ENCODE measurements at places on chromosomes 16 and 17. TPM values are rescaled to one million over a fixed set of nuclear protein-coding genes. Genes with fewer than 3 reads are reported as not detected.

TEX19 gene
- not detected for total RNA-seq

DNA sequence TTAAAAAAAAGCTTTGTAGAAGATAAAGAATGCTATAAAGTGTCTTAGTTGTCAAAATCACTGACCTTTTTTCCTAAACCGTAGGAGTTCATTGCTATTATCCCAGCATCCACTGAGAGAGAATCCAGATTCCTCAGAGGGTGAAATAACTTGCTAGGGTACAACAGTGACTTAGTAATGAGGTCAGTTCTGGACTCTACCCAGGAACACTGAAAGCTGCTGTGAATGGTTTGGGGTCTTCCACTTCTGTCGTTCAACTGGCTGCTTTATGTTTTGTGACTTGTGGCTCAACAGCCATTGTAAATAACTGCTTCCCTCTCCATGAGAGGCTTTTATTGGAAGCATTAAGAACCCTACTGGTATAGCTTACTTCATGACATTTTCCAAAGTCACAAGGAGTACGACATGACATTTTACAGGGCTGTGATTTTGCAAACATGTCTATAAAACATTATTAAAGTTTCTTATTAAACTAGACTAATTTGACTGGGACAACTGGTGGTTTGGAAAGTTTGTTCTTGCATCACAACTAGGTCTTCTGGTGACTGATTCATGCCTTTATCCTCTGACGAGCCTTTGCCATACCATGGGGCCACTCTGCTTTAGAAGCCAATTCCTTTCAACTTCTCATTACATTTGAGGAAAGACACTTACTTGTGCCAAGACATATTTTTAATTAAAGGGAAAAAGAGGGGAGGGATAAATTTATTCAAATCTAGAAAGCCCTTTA lies 92.2 kb upstream of the CDH11 start:
- H3K4me1 ChIP-seq, result no peaks in the 10 kb centered on the region
- H3K27ac ChIP-seq, result no peak overlapping the region
- H3K4me3 ChIP-seq, result no peak overlapping the region
- no peaks in the 10 kb centered on the region for H3K36me3 ChIP-seq
- DNase-seq, result no peak

GRCh38 chr16:27195076-27195741 lies 8.1 kb upstream of the KDM8 start:
- H3K27me3 ChIP-seq, result no peaks in the 10 kb centered on the region
- peaks cover 40% of the 10 kb centered on the region for H3K4me1 ChIP-seq
- H3K27ac ChIP-seq, result peak overlapping the region; percentile 73
- no peak for DNase-seq
- no peaks in the 10 kb centered on the region for H3K36me3 ChIP-seq

DNA sequence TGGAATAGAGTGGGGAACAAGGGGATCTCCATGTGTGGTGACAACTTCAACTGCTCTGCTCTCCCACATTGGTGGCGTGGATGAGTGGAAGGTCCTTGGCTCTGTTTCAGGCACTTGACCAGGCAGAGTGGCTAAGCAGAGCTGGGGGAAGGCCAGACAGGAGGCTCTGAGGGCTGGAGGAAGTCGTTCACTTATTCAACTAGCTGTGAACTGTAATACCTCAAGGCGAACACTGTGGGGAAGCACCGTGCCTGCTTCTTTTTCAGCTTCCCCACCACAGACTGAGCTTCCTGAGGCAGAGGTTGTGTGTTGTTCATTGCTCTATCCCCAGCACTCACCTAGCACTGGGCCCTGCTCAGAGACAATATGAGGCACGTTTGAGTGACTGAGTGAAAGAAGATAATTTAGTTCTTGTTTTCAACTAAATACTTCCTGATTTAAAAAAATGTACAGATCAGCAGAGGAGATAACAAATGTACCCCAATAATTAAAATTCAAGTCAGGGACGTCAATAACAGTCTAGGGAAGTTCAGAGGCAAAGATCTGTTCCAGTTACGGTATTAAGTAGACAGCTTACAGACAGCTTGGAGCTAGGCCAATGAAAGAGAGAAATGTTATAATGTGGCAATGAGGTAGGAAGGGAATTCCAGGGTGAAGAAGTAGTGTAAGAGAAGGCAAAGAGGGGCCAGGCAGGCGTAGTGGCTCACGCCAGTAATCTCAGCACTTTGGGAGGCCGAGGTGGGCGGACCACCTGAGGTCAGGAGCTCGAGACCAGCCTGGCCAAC lies 34.7 kb downstream of the MYO18A start:
- no peaks in the 10 kb centered on the region for H3K36me3 ChIP-seq
- no peaks in the 10 kb centered on the region for H3K27me3 ChIP-seq
- H3K4me1 ChIP-seq, result peaks cover 29% of the 10 kb centered on the region
- peak overlapping the region; percentile 18 for H3K4me3 ChIP-seq
- peak overlapping the region; percentile 50 for H3K27ac ChIP-seq
- peak; percentile 72 for DNase-seq

GRCh38 chr16:65909310-65910050 lies 457.0 kb upstream of the CDH5 start:
- H3K27ac ChIP-seq, result no peak overlapping the region
- no peak overlapping the region for H3K4me3 ChIP-seq
- H3K36me3 ChIP-seq, result no peaks in the 10 kb centered on the region
- H3K4me1 ChIP-seq, result no peaks in the 10 kb centered on the region

HS3ST3A1 gene
- total RNA-seq, result not detected

DNA sequence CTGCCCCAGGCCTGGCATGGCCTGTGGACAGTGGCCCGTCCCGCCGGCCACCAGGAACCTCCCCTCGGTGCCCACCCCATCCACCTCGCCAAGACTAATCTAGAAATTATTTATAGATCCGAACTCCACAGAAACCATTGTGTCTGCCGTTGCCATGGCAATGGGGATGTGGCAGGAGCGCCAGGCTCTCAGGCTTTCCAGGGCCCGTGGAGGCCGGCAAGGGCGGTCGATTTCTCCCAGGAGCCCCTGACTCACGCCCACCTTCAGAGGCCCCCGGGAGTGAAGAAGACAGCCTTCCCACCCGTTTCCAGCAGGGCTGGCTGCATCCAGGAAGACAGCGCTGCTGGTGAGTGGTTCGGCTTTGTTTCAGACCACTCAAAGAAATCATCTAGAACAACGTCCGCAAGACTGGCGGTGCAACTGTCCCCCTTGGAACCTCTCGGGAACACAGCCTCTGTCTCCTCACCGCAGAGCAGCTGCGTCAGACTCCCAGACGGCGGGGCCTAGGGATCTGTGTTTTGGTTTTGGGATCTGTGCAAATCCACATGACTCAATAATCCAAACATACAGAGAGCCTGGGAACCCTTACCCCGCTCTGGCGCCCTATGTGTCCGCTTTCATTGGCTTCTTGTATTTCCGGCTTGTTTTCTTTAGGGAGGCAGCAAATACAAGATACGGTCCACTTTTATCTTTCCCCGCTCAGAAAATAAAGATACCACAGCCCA lies 48.5 kb upstream of the ZCCHC14 start:
- no peaks in the 10 kb centered on the region for H3K36me3 ChIP-seq
- H3K27me3 ChIP-seq, result no peaks in the 10 kb centered on the region
- no peak for DNase-seq
- H3K4me3 ChIP-seq, result no peak overlapping the region
- no peak overlapping the region for H3K27ac ChIP-seq

KLHL10 gene
- not detected for total RNA-seq

HSF4 gene
- 10.0 TPM for total RNA-seq

GRCh38 chr17:30557916-30558685 lies 80.9 kb downstream of the GOSR1 start:
- H3K27ac ChIP-seq, result no peak overlapping the region
- H3K27me3 ChIP-seq, result no peaks in the 10 kb centered on the region
- H3K4me1 ChIP-seq, result no peaks in the 10 kb centered on the region
- DNase-seq, result no peak

DNA sequence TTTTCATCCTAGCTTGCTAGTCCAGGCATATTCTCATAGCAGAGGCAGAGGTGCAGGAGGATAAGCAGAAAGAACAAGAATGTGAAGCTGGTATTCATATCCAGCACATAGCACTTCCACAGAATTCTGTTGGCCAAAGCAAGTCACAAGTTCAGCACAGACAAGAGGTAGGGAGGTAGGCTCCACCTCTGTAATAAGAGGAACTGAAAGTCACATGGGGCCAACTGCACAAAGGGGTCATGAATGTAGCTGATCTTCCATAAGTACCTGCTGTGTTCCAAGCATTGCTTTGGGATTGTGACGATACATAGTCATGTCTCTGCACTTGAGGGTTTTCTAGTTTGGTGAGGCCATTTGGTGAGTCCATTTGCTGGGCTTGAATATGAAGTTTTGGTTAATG lies 110.8 kb upstream of the MPHOSPH6 start:
- H3K4me1 ChIP-seq, result no peaks in the 10 kb centered on the region
- no peak overlapping the region for H3K27ac ChIP-seq
- no peaks in the 10 kb centered on the region for H3K27me3 ChIP-seq
- H3K4me3 ChIP-seq, result no peak overlapping the region
- DNase-seq, result no peak

- H3K4me1 ChIP-seq, result no peaks in the 10 kb centered on the region
- no peaks in the 10 kb centered on the region for H3K36me3 ChIP-seq
- DNase-seq, result no peak
- no peak overlapping the region for H3K4me3 ChIP-seq
- no peak overlapping the region for H3K27ac ChIP-seq
These were observed 32.8 kb downstream of the TMEM238L start for GRCh38 chr17:10771148-10771547.

GRCh38 chr17:29190592-29191207 lies 10.5 kb upstream of the MYO18A start:
- H3K36me3 ChIP-seq, result no peaks in the 10 kb centered on the region
- no peak overlapping the region for H3K27ac ChIP-seq
- no peaks in the 10 kb centered on the region for H3K4me1 ChIP-seq
- H3K4me3 ChIP-seq, result no peak overlapping the region

DNA sequence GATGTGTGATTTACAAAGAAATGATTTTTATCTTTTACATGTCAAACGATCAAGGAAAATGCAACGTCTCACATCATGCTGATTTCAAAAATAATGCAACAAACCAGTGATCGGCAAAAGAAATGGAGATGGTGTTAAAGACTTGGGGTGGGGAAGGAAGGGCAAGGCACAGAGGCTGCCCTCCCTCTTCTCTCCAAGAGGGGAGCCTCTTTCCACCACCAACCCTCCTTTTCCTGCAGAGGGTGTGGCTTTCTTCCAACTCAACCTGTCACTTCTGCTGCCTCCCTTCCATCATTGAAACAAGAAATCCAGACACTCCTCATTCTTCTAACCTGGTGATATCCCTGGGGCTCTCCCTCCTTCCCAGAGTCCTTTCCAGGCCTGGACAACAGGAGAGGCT lies 320.8 kb downstream of the SLC39A11 start:
- H3K4me1 ChIP-seq, result no peaks in the 10 kb centered on the region
- H3K4me3 ChIP-seq, result no peak overlapping the region
- H3K36me3 ChIP-seq, result no peaks in the 10 kb centered on the region
- no peaks in the 10 kb centered on the region for H3K27me3 ChIP-seq

NEK8 gene
- total RNA-seq, result 12.8 TPM

GRCh38 chr16:9170470-9170869 lies 79.0 kb downstream of the HAPSTR1 start:
- no peak overlapping the region for H3K27ac ChIP-seq
- H3K4me3 ChIP-seq, result no peak overlapping the region
- no peaks in the 10 kb centered on the region for H3K27me3 ChIP-seq

PPP1R27 gene
- not detected for total RNA-seq

- no peaks in the 10 kb centered on the region for H3K4me1 ChIP-seq
- no peaks in the 10 kb centered on the region for H3K36me3 ChIP-seq
- DNase-seq, result no peak
- H3K27me3 ChIP-seq, result no peaks in the 10 kb centered on the region
- no peak overlapping the region for H3K4me3 ChIP-seq
These were observed 149.7 kb downstream of the RPTOR start for GRCh38 chr17:80694085-80694991.

DNA sequence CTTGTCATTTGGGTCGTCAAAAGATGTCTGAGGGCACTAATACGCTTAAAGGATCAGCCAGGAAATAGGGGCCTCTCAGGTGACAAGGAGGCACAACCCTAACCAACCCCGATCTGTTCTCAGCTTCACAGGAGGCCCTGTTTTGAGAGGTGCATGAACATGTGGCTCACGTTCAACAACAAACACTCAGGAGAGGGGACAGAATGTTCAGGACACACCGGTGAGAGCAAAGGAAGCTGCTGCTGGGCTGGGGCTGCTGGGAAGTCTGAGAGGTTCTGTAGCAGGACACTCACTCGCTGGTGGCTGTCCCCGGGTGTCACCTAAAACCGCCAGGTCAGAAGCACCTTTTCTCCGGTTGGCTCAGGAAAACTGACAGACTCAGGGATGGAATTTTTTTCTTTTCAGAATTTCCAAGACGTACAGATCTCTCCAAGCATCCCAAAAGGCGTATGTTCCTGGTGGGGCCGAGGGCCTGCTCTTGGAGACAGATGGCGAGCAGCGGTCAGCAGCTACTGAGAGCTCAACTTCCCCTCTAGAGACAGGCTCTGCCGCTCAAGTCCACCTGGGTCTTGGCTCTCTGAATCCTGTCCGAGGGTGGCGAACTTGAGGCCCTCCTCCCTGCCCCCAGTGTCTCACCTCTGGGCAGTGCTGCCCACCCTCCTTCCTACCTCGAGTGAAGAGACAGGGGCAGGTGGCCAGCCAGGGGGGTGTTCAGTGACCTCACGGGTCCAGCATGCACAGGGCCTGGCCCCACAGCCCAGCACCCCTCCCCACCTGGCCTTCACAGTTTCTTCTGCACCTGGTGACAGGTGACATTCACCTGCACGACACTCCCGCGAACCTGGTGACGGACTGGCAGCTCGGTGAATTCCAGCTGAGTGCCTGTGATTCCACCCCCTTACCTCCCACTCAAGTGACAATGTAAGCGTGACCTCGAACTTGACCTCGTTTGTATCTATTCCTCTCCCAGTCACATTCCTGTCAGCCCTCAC lies 22.9 kb downstream of the CLUH start:
- no peaks in the 10 kb centered on the region for H3K4me1 ChIP-seq
- no peak overlapping the region for H3K4me3 ChIP-seq
- H3K27ac ChIP-seq, result no peak overlapping the region
- DNase-seq, result no peak
- peaks cover 49% of the 10 kb centered on the region for H3K36me3 ChIP-seq

PLCG2 gene
- 1.5 TPM for total RNA-seq

DNA sequence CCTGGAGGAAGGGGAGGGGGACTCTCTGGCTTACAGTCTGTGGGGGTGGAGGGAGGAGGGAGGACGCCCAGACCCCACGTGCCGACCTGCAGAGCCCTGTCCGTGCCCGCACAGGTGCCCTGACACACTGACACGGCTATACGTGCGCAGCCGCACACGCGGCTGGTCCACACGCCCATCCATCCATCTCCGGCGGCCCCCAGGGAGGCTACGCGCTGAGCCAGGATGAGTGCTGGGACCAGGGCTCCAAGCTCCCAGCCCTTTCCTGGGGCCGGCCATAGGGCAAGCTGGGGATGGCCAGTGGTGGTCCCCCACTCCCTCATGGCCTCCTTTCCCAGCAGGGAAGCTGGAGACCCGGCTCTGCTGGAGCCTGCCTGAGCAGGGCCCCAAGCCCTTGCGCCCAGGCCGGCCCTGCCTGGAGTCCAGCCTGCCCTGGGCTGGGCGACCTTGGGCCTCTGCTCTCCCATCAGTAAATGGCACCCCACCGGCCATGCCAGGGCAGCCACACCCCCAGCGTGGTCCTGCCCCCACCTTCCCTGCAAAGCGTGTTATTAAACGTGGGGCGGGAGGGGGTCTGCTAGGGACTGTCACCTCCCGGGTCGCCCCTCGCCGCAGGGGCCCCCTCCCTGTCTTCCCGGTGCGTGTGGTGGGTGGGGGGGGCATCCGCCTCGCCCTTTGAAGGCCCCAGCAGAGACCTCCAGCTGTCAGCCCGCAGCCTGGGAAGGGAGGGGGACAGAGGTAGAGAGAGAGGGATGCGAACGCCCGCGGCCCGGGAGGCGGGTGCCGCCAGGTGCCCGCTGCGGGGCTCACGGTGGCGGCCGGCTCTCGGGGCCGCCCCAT lies 863 bp downstream of the CASKIN1 start:
- H3K4me1 ChIP-seq, result peaks cover 8% of the 10 kb centered on the region
- no peak overlapping the region for H3K27ac ChIP-seq
- H3K27me3 ChIP-seq, result peaks cover 11% of the 10 kb centered on the region
- DNase-seq, result no peak
- H3K4me3 ChIP-seq, result no peak overlapping the region
- H3K36me3 ChIP-seq, result no peaks in the 10 kb centered on the region

PABPN1L gene
- not detected for total RNA-seq
